CD4-positive, alpha-beta T cell treated with Interleukin-2 at 100 ng/mL for 4 hours (primary cell): ENCODE measurements at places on chromosomes 2 and 18.
A peak's percentile ranks its signal among the peaks of the same experiment; 100 is the strongest.

DNA sequence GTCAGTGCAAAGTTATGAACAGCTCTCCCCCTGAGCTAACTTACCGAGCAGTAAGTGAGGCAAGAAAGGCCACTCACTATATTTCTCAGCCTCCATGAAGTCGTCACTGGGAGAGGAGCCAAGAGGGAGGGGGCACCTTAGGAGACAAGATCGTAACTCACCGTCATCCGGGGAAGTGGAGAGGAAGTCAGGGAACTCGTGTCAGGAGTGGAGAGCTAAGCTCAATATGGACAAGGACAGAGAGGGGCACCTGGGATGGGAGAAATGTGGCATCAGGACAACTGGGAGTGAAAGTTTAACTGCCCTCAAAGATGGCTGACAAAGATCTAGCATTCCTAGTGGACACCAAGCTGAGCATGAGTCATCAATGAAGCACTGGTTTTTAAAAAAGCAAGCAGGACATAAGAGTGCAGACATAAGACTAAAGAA is 37.1 kb downstream of the BCL11A start:
- DNase-seq, result no peak

- no peak for DNase-seq
Observed at GRCh38 chr2:70541481-70542020, 12.1 kb downstream of the TGFA start.

DNA sequence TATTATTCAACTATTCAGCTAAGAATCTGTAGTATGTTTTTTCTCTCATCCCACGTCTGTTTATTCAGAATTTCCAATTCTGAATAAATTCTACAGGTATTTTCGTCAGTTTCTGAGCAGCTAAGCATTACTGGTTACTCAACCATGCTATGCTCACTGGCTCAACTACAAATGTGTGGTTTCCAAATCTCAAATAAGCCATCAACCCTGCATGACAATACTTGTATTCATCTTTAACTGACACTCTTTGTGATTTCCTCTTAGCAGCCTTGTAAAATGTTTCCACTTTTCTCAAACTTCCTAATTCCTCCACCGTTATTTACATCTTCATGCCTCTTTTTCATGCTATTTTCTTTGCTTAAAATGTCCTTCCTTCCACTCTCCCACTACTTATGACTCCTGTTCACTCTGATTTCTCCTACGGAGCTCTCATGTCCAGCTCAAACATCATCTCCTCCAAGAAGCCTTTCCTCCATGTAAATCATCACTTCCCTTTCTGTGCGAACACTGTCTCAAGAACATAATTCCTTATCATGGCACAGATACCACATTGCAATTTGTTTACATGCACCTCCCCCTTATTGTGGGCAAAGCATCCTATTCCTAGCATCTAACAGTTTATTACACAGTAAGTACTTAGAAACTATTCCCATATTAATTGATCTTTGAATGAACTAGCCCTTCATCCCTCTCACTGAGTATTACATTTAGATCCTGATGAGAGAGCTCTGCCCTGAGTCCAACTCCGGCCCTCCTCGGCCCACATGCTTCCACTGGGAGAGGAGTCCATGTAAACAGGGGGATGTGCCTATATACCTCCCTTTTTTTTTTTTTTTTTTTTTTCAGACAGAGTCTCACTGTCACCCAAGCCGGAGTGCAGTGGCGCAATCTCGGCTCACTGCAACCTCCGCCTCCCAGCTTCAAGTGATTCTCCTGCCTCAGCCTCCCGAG is 10.5 kb downstream of the CCDC88A start:
- DNase-seq, result no peak

DNA sequence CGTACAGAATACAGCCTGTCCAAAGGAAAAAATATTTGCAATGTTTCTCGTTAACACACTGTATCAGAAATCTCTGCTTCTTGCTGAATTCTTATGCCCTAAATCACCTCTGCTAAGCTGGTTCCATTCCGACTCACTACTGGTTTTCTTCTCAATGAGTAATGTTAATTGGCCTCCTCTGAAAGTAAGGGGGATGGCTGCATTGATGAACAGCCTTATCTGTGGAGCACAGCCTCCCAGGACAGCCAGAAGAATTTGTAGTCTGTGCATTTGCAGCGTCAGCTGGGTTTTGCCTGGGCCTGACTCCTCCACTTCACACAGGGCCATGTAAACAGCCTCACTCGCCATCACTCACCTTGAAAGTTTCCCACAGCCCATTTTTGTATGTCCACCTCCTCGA is 127.7 kb downstream of the RNF152 start:
- DNase-seq, result no peak

DNA sequence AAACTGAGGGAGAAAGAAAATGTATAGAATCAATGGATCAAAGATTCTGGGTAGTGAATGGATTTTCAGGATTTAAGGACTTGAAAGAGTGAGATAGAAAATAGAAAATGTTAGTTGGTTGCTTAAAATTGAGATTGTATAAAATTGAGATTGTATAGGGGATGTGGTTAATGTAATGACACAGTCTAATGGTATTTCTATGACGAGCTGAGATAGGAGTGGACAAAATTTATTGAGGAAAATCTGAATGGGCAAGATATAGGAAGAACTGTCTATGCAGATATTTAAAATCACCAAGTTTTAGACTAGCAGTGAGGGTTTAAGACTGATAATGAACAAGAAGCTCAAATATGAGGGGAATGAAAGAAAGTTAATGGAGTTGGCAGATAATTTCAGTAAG is 406.6 kb downstream of the NYAP2 start:
- no peak for DNase-seq

DNA sequence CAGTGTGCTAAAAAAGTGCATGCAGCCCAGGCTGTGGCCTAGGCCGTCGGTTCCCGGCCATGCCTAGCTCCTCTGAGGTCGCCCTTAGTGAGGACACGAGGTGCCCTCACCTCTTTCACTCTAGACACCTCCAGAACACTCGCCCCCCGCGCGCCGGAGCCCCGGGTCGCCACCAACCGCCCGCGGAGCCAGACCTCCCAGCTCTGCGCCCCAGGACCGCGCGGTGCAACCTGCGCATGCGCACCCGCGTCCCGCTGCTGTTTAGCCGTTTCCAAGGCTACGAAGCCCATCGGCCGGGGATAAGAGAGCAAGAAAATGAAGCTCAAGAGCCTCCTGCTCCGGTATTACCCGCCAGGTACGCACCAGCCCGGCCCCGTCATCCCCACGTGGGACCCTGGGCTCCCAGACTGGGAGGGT is at the start of gene DAW1:
Gene DAW1 (plus strand): TSS at position 257 of the 417 bp plus-strand sequence. CDS start 59 bp downstream, at position 316.
- DNase-seq, result peak; percentile 53

- no peak for DNase-seq
Observed at GRCh38 chr2:172489681-172490080, 62.3 kb downstream of the ITGA6 start.

GRCh38 chr2:26959331-26959730 is 11.1 kb upstream of the MAPRE3 start:
- no peak for DNase-seq

GRCh38 chr18:71760541-71760940 is 783.6 kb downstream of the CBLN2 start:
- no peak for DNase-seq

- DNase-seq, result no peak
Observed at GRCh38 chr2:100006516-100006915, 135.9 kb downstream of the AFF3 start.

DNA sequence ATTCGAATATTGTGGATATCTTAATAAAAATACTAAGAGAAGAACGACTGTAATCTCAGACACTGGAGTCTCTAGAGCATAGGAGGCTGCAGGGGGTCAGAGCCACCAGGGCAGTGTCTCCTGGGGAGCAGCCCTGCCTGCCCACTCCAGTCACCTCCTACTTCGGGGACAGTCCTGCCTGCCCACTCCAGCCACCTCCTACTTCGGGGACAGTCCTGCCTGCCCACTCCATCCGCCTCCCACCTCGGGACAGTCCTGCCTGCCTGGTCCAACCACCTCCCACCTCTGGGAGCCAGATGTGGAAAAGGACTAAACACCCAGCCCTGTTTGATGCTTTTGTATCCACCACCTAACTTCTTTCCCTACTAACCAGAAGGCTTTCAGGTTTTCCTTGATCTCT is 350.1 kb upstream of the SMIM21 start:
- no peak for DNase-seq

DNA sequence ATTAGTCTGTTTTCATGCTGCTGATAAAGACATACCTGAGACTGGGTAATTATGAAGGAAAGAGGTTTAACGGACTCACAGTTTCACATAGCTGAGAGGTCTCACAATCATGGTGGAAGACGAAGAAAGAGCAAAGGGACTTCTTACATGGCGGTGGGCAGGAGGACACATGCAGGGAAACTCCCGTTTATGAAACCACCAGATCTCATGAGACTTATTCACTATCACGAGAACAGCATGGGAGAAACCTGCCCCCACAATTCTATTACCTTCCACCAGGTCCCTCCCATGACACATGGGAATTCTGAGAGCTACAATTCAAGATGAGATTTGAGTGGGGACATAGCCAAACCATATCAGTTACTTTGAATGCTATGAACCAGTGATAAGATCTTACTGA is 44.1 kb downstream of the SCTR start:
- DNase-seq, result no peak

GRCh38 chr18:37450434-37451132 is 115.0 kb downstream of the CELF4 start:
- no peak for DNase-seq

GRCh38 chr2:171185165-171185818 is 24.6 kb upstream of the TLK1 start:
- no peak for DNase-seq

DNA sequence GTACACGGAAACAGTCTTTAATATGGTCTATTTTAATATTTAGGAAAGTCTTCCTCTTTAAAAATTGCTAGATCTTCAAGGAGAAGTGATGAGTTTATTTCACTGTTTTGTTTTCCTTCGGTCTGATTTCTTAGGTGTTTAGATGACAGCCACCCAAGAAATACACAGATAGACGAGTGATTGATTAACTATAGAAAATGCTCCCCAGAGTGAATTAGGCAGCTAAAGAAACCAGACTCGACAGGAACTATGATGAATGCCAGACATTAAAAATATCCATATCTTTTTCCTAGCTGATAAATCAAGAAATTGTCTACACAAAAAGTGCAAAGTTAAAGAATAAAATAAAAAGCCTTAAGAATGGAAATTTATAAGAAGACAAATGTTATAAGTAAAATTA is 888.7 kb upstream of the CNTNAP5 start:
- no peak for DNase-seq

GRCh38 chr2:13020469-13020868 is 303.7 kb downstream of the TRIB2 start:
- no peak for DNase-seq
